Stimulated activated memory B cell treated with anti-CD40 and anti-IgM and Interleukin-4, amounts not matched to agents 10 μg/mL and 1 μg/mL and 100 μg/mL, for 72 hours (primary cell): ENCODE measurements at places on chromosomes 6 and 20.

DNA sequence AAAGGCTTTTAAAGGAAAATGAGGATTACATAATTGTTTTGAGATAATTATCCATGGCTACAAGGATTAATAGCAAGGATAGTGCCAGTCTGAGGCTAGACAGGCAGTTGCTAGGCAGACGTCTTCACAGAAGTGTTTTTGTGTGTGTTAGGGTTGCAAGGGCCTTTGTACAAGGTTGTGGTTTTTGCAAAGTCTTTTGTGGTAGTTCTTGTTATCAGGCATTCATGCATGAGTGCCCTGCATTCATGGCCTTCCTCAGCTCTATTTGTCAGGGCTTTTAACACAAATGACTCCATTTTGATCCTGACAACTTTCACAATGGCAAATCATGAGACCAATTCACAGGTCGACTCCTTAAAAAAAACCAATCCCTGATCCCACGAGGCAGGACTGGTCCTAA lies 68.1 kb upstream of the TXNDC5 start:
- peak; percentile 90 for ATAC-seq

- no peak for ATAC-seq
These were observed 81.0 kb downstream of the HIVEP2 start for GRCh38 chr6:142863981-142864380.

GRCh38 chr20:23180451-23180921 lies 94.4 kb upstream of the CD93 start:
- peak; percentile 39 for ATAC-seq

DNA sequence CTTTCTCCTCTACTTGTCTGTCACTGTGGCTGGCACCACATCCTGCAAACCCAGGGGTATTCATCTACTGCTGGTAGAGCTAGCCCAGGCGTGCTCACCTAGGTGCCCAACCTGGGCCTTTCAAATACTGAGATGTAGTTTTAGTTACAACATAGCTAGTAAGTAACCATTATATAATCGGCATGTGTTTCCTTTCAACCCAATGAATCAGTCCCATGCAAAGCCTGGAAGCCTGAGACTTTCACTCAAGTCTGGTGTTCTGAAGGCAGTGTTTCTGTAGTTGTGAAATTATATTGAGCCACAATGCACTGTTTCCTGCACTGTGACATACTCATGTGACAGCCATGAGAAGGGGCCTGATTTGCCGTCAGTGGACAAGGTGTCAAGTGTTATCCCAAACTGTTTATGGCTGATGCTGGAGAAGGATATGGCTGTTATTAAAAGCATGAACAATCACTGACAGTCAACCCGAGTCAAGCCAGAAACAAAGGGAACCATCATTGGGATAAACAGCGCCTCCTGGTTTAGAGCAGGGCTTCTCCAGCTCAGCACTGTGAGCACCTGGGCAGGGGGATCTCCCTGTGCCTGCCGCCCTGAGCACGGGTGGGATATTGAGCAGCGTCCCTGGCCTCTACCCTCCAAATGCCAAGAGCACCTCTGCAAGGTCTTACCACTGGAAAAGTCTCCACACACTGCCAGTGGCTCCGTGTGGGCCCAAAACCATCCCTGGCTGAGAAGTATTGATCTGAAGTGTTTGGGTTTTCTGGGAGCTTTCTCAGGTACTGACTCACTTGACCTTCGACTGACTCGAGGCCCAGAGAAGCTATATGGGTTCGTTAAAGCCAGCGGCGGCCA lies 1.6 kb downstream of the PSMA7 start:
- no peak for ATAC-seq

GRCh38 chr20:2804041-2804828 lies 3.8 kb upstream of the CPXM1 start:
- no peak for ATAC-seq

- ATAC-seq: no peak
These were observed 16.1 kb upstream of the VSTM2L start for GRCh38 chr20:37886851-37887297.
